Sciatic nerve (tissue), 2 donors: ENCODE measurements at places on chromosomes 3 and 15.

- DNase-seq, result no peak
These were observed 406.2 kb downstream of the PLOD2 start for GRCh38 chr3:145754605-145755289.

DNA sequence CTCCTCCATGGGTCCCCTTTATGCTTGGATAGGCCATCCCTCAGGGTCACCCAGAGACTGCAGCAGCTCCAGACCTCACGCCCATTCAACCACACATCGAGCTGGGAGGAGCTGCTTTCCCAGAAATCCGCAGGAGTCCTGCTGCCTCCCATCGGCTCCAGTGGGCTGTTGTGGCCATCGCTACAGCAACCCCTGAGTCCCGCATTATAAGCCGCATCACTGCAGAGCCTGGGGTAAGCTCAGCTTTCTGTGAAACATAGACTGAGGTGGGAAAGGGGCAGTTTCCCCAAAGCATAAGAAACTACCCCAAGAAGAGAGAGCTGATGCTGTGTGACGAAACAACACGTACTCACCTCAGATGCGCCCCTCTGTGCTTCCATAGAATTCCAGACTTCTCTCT is 35.7 kb downstream of the MRPL46 start:
- DNase-seq, result no peak

DNA sequence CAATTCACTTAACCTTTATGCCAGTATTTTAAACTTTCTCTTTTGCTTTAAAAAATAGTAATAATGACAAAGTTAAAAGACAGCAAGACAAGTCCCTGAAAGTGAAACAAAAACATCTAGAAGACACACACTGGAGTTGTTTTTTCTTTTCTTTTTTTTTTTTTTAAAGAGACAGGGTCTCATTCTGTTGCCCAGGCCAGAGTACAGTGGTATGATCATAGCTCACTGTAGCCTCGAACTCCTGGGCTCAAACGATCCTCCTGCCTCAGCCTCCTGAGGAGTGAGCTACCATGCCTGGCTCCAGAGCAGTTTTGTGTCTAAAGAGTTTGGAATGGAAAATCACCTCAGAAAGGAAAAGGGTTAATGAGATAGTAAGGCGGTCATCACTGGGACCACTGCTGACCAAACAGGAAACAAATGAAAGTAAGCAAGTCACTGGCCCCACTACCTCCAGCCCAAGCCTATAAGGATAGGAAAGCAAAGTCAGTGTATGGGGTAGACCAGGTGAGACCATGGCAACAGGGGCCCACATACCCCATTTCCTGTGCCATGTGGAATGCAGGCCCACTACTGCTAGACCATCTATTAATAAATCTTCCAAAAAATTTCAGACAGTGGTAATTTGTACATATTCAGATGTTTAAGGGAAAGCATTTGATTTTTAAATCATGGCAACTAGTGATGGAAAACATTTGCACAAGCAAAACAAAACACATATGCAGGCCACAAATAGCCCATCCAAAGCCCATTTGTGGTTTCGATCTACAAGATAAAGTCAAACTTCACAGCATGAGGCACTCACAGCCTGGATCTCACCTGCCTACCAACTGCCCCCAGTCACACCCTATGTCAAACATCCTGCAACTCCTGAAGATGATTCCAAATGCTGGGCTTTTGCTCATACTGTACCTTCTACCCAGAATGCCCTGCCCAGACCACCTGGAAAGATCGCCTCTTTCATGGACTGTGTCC is 62.6 kb downstream of the OSBPL10 start:
- no peak for DNase-seq

- no peak for DNase-seq
These were observed 146.1 kb upstream of the BCHE start for GRCh38 chr3:165983284-165983683.

- DNase-seq, result no peak
These were observed 447.7 kb downstream of the GABRG3 start for GRCh38 chr15:27418726-27419125.

DNA sequence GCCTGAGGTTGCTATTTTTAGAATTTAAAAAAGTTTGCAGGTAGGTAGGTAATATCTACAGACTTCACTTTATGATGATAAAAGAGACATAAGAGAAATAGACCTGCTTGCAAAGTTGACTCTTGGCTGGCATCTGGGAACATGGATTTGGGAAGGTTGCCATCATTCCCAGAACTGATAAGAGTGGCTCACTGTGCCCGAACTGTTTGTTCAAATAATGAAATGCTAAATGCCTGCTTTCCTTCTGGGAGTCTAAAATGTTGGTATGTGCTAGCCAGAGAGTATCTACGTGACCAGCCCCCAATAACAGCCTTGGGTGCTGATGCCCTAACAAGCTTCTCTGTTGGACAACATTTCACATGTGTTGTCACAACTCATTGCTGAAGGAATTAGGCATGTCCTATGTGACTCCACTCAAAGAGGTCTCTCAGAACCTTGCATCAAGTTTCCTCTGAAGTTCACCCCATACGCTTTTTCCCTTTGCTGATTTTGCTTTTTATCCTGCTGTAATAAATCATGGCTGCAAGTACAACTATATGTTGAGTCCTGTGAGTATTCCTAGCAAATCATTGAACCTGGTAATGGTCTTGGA is 95.5 kb downstream of the FHIT start:
- DNase-seq, result no peak
